Stimulated activated CD8-positive, alpha-beta memory T cell treated with anti-CD3 and anti-CD28 coated beads, Interleukin-15, amount 100 ng/mL, for 4 hours (primary cell): ENCODE measurements at places on chromosomes 2 and 18.

DNA sequence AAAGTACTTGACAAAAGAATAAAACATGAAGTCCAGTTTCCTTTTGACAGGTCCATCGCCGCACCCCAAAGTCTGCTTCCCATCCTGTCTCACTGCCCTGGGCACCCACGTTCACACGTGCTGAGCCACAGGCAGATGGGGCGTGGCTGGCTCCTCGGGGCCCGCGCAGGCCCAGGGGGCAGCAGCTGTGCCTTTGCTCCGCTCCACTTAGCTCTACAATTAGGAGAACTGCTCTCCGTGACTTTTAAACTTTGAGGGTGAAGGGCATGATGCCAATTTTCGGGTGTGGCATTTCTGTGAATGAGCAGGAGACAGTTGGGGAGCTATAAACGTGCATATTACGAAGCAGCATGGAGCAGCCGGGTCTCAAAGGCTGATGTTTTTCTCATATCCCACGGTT, 152.4 kb downstream of the TDRD15 start:
- no peak for DNase-seq

GRCh38 chr2:85550486-85550885, 10.8 kb downstream of the GGCX start:
- no peak for DNase-seq

- DNase-seq, result no peak
These were observed 98.8 kb upstream of the MMADHC start for GRCh38 chr2:149686136-149687051.

DNA sequence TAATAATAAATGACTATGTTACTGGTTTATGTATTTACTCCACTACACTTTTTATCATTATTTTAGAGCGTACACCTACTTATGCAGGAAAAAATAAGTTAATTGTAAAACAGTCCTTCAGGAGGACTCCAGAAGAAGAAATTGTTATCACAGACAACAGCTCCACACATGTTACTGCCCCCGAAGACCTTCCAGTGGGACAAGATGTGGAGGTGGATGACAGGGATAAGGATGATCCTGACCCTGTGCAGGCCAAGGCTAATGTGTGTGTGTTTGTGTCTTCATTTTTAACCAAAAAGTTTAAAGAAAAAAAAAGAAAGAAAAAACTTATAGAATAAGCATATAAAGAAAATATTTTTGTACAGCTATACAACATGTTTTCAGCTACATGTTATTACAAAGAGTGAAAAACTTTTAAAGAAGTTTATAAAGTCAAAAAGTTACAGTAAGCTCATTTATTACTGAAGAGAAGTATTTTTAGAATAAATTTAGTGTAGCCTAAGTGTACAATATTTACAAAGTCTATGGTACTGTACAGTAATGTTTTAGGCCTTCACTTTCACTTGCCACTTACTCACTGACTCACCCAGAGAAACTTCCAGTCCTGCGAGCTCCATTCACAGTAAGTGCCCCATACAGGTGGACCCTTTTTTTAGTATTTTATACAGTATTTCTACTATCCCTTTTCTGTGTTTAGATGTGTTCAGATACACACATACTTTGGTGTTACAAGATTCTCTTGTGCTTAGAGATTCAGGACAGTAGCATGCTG, 7.5 kb downstream of the TGFBRAP1 start:
- no peak for DNase-seq

DNA sequence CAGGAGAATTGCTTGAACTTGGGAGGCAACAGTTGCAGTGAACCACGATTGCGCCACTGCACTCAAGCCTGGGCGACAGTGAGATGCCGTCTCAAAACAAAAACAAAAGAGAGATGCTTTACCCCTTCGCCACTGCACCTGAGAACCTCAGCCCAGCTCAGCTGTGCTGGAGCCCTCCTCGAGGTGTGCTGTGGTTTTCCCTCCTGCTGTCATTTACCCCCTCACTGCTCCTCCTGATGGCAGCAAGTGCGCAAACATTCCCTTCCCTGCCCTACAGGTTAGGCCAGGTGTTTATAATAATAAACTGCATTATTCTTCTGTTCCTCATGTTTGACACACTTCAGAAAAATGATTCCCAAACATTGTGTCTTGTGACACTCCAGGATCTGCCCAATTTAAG, 8.4 kb downstream of the FBXO36 start:
- no peak for DNase-seq
